Activated CD4-positive, alpha-beta T cell treated with anti-CD3 and anti-CD28 coated beads, Interleukin-2, amount 10 ng/mL, durations not matched to agents 7 days and 5 days (primary cell): ENCODE measurements at places on chromosomes 7 and 10.

DNA sequence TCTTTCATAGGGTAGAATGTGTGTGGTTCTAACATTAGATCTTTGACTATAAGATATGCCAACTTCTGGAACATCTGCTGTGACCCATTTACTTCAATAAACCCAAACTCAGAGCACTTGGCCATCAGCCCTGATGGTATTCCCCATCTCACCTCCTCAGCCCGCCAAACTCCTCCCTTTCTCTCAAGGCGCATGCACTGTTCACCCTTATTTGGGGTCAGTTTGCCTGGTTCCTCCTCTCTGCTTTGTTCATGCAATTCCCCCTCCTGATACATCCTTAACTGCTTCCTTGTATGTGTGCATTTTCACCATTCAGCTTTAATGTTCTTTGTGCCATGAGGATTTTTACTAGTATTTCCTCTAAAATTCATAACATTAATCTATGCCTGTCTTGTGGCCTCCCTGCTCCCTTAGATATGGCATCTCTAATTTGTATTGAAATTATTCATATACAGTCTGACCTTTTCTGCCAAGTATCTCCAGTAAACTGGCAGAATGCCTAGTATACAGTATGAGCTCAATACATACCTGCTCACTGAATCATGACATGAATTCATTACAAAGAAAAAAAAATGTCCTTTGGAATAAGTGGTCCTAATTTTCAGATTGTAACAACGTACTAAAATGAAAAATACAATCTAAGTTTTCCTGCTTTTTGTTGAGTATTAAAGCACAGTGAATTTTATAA lies 336.8 kb upstream of the IGFBP3 start:
- H3K27me3 ChIP-seq, result no peaks in the 10 kb centered on the region
- H3K4me3 ChIP-seq, result no peak overlapping the region
- H3K27ac ChIP-seq, result no peak overlapping the region

DNA sequence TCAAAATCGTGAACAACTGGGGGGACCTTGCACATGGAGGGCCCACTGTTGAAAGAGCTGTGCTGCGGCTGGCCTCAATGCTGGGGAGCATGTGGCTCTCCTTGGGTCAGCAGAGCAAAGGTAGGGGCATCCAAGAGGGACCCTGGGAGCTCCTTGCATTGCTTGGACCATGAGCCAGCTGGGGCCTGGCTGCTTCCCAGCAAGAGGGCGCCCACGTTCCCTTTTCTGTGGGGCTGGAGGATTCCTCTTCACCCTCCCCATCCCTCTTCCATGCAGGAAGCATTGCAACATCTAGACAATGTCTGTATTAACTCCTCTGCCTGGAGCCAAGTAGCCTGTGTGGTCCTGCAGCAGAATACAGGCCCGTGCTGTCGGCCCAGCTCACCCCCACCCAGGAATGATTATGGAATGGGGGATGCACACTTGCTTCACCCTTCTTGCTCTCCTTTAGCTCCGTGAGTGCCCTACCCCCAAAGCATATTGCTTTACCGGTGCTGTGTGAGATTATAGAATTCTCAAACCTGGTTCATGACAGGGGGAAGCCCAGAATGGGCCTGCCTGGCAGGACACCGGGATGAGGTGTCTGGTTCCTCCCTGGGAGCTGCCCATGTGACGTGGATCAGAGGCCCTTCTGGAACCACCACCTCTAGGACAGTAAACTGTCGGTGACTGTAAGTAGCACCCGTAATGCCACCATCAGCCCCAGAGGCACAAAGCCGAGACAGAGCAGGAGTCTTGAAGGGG lies 61.9 kb downstream of the SYPL1 start:
- no peak overlapping the region for H3K27ac ChIP-seq
- no peak for DNase-seq
- no peak overlapping the region for H3K4me3 ChIP-seq
- peaks cover 7% of the 10 kb centered on the region for H3K27me3 ChIP-seq
- H3K36me3 ChIP-seq, result no peaks in the 10 kb centered on the region
- H3K4me1 ChIP-seq, result no peaks in the 10 kb centered on the region

GRCh38 chr7:157525491-157525915 lies 188.7 kb downstream of the DNAJB6 start:
- no peak overlapping the region for H3K4me3 ChIP-seq
- H3K27ac ChIP-seq, result no peak overlapping the region
- H3K27me3 ChIP-seq, result peaks cover 12% of the 10 kb centered on the region

DNA sequence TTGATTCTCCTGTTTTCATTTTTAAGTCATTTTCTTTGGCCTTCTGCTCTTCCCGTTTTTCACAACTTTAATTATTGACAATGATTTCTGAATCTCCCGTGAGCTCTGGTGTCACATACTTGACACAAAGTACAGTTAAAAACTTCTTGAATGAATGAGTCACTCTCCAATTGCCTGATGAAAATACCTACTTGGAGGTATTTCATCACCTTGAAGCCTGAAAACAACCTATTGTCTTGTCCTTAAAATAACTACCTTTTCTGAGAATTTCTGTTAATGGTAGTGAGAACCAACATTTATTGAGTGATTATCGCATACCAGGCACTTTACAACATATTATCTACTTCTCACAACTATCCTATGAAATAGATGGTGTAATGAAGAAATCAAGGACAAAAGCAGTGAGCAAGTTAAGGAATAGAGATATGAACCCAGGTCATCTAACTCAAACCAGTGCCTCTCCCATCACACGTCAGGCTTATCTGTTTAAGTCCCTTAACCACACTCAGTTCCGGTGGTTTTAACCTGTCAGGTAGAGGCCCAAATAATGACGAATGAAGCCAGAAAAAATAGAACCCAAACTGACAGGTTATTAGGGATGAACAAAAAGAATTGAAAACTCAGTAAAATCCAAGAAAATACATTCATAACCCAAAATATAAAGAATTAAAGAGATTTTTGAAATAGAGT lies 11.6 kb downstream of the BET1 start:
- peaks cover 14% of the 10 kb centered on the region for H3K36me3 ChIP-seq
- H3K27ac ChIP-seq, result no peak overlapping the region
- peaks cover 6% of the 10 kb centered on the region for H3K4me1 ChIP-seq
- no peaks in the 10 kb centered on the region for H3K27me3 ChIP-seq
- H3K4me3 ChIP-seq, result no peak overlapping the region

GRCh38 chr10:6120691-6121090 lies 31.9 kb downstream of the RBM17 start:
- peaks cover 14% of the 10 kb centered on the region for H3K36me3 ChIP-seq
- no peaks in the 10 kb centered on the region for H3K27me3 ChIP-seq
- peaks cover 15% of the 10 kb centered on the region for H3K4me1 ChIP-seq

DNA sequence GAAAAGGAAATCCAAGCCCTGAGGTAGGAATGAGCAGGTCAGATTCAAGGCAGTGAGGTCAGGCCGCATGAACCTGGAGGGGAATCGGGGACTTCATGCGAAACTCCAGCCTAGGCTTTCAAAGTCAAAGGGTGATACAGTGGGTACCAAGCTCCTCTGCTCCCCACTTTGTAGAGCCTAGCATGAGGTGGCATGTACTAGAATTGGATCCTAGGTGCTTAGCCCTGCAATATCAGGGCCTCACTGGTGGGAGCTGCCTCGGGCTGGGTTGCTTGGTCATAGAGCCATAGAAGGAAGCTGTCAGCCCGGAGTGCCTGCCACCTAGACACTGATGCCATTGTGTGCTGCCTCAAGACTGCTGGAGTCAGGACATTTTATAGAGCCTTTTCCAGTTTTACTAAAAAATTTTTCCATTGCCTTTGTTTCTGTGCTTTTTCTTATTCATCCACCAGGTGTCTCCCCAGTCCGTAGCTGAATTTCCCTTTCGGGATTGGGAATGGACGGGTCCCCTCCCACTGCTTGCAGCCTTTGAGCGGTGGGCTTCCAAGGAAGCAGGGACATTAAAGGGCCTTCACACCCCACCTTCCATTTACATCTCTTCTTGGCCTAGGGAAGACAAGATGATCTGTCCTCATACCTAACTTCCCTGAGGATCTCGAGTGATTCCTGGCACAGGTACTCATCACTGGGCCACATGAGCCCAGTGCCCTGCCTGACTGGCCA lies 5.5 kb upstream of the LZTS2 start:
- peaks cover 29% of the 10 kb centered on the region for H3K4me1 ChIP-seq
- no peaks in the 10 kb centered on the region for H3K27me3 ChIP-seq
- no peak for DNase-seq
- peaks cover 16% of the 10 kb centered on the region for H3K36me3 ChIP-seq
- H3K4me3 ChIP-seq, result no peak overlapping the region
- H3K27ac ChIP-seq, result peak overlapping the region; percentile 66

- DNase-seq, result no peak
- H3K27me3 ChIP-seq, result no peaks in the 10 kb centered on the region
- no peaks in the 10 kb centered on the region for H3K4me1 ChIP-seq
- H3K4me3 ChIP-seq, result no peak overlapping the region
- no peak overlapping the region for H3K27ac ChIP-seq
Observed at GRCh38 chr10:67926951-67927350, 42.5 kb downstream of the SIRT1 start.

DNA sequence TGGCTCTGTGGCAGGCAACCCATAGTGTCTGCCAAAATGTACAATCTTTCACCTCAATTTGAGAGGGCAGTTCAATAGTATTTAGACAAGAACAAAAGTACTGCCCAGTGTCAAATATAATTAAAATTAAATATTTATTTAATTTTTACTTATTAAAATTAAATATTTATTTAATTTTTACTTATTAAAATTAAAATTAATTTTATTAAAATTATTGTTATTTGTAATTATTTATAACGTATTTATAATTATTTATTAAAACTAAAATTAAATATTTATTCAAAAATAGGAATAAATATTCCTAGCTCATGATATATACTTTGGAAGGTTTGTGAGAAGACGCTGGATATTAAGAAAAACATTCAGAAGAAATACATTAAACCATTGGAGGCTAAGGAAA lies 93.7 kb upstream of the CAV2 start:
- H3K4me1 ChIP-seq, result no peaks in the 10 kb centered on the region
- DNase-seq, result no peak
- no peaks in the 10 kb centered on the region for H3K36me3 ChIP-seq
- peaks cover 15% of the 10 kb centered on the region for H3K27me3 ChIP-seq
- no peak overlapping the region for H3K4me3 ChIP-seq

DNA sequence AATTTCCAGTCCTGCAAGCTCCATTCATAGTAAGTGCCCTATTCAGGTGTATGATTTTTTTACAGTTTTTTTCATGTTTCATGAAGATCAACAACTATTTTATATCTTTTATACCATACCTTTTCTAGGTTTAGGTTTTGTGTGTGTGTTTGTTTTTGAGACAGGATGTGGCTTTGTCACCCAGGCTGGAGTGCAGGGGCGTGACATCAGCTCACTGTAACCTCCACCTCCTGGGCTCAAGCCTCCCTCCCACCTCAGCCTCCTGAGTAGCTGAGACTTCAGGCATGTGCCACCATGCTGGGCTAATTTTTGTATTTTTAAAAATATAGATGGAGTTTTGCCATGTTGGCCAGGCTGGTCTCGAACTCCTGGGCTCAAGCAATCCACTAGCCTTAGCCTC lies 35.0 kb downstream of the ARMH3 start:
- no peak overlapping the region for H3K4me3 ChIP-seq
- H3K27me3 ChIP-seq, result no peaks in the 10 kb centered on the region
- H3K36me3 ChIP-seq, result peaks cover 36% of the 10 kb centered on the region
- peaks cover 2% of the 10 kb centered on the region for H3K4me1 ChIP-seq
- DNase-seq, result peak; percentile 24

DNA sequence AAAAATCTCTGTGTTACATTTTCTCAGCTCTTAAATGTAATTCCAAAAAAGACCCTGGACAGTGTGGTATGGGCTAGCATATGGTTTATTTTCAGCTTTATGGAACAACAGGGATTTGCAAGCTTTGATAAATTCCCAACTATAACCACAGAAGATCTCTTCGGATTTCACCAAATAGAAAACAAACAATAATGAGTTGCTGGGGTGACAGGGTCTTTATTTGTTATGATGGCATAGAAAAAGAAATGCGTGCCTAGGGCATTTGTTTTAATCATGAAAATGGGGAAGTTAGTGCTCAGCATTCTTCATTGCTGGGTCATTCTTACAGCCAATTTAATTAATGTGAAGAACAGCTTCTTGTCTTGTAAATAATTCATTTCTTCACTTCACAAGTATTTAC lies 139.0 kb downstream of the LRRN3 start:
- no peak overlapping the region for H3K27ac ChIP-seq
- no peaks in the 10 kb centered on the region for H3K36me3 ChIP-seq
- H3K27me3 ChIP-seq, result no peaks in the 10 kb centered on the region
- no peak for DNase-seq
- H3K4me3 ChIP-seq, result no peak overlapping the region
- H3K4me1 ChIP-seq, result peaks cover 9% of the 10 kb centered on the region

- peak overlapping the region; percentile 83 for H3K27ac ChIP-seq
- H3K27me3 ChIP-seq, result no peaks in the 10 kb centered on the region
- DNase-seq, result no peak
Observed at GRCh38 chr7:134856691-134857090, 77.3 kb downstream of the CALD1 start.

DNA sequence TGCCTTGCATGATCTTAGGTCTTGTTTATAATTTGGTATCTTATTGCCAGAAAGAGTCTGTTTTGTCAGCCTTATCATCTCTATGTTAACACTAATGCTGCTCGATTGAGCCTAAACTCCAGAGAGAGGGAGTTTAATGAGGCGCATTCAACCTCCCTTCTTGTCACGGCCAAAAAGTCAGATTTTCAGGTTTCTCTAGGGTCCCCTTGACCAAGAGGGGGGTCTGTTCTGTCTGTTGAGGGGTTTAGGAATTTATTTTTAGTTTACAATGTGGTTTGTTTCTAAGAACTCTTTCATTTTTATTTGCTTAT lies 285.7 kb upstream of the VWC2 start:
- H3K27ac ChIP-seq, result no peak overlapping the region
- no peaks in the 10 kb centered on the region for H3K27me3 ChIP-seq
- no peaks in the 10 kb centered on the region for H3K36me3 ChIP-seq

- no peaks in the 10 kb centered on the region for H3K36me3 ChIP-seq
- H3K27ac ChIP-seq, result no peak overlapping the region
- peaks cover 4% of the 10 kb centered on the region for H3K27me3 ChIP-seq
- H3K4me1 ChIP-seq, result no peaks in the 10 kb centered on the region
- no peak for DNase-seq
Observed at GRCh38 chr7:90271753-90272152, 26.8 kb downstream of the CFAP69 start.

- no peak overlapping the region for H3K27ac ChIP-seq
- no peaks in the 10 kb centered on the region for H3K36me3 ChIP-seq
- no peaks in the 10 kb centered on the region for H3K27me3 ChIP-seq
- H3K4me3 ChIP-seq, result no peak overlapping the region
Observed at GRCh38 chr7:106611911-106612310, 49.0 kb downstream of the CCDC71L start.

GRCh38 chr10:110802090-110802489 lies 69.6 kb upstream of the PDCD4 start:
- no peak overlapping the region for H3K4me3 ChIP-seq
- no peak for DNase-seq
- H3K27ac ChIP-seq, result peak overlapping the region; percentile 92
- peaks cover 35% of the 10 kb centered on the region for H3K4me1 ChIP-seq
- H3K27me3 ChIP-seq, result no peaks in the 10 kb centered on the region
